ENCODE measurements at places on chromosomes 7 and 10.

GRCh38 chr10:50375051-50375452, 123.7 kb upstream of the ASAH2 start:
- no peak for DNase-seq

DNA sequence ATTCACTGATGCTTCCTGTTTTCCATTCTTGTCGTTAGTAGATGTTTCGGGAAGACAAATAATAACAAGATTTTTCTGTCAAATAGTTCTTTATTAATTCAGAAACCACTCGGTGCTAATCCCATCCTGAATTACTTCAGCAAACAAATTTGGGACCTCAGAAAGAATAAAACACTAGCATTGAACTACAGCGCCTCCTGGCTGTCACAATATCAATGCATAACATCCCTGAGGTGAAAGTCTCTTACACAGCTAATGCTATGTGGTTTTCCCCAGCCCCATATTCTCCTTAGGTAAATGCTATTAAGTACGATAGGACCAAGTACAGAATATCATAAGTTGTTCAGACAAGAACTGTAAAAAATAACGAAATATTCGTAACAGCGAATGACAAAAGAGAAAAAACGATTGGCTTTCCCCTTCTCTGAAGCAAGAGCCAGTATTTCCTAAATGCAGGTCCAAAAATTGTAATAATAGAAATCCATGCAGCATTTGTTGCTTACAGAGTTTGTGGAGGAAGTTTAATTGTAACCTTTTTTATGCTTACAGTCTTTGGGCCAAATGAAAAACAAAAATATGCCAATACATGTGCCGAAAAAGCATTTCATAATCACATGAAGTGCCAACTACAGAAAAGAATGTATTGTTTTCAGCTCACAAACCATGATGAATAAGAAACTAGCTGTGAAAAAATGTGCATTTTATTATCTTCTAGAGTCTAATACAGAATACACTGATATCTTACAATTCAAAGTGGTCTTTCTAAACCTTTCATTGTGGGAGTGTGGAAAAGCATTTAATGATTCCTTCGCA, 47.3 kb downstream of the MYPN start:
- DNase-seq, result peak; percentile 58

DNA sequence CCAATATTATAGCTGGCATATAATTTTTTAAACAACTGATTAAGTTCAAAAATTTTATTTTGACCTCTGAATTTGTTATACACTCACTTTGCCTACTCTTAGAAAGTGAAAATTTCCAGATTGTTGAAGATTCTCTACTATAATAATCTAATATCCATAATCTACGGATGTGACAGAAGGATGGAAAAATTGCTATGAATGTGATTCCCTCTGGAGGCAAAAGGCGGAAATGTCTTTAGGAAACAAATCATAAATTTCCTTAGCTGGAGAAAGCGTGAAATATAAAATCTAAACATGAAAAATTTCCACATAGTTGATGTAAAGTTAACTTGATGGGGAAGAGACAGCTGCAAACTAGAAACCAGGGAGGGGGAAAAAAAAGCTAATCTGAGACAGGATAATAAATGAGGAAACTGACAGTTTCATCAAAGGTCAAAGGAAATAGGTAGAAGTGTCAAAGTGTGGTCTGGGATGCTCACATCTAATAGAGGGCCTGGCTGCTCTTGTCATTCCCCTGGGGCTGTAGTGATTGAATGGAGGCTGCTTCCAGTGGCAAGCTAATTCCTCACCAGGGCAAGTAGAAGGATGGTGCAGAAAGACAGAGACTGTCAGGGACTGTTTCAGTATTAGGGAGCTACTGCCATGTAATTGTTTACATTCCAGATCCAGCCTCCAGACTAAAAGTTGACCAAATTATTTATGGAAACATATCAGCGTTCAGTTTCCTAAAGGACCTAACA, 264.5 kb downstream of the SDHAF3 start:
- no peak for DNase-seq

- no peak for DNase-seq
These were observed 270.1 kb upstream of the FZD1 start for GRCh38 chr7:90994121-90994520.

GRCh38 chr7:25619381-25619780, 391.1 kb upstream of the NPVF start:
- no peak for DNase-seq

GRCh38 chr10:63760034-63760707, 239.0 kb downstream of the REEP3 start:
- DNase-seq, result no peak

DNA sequence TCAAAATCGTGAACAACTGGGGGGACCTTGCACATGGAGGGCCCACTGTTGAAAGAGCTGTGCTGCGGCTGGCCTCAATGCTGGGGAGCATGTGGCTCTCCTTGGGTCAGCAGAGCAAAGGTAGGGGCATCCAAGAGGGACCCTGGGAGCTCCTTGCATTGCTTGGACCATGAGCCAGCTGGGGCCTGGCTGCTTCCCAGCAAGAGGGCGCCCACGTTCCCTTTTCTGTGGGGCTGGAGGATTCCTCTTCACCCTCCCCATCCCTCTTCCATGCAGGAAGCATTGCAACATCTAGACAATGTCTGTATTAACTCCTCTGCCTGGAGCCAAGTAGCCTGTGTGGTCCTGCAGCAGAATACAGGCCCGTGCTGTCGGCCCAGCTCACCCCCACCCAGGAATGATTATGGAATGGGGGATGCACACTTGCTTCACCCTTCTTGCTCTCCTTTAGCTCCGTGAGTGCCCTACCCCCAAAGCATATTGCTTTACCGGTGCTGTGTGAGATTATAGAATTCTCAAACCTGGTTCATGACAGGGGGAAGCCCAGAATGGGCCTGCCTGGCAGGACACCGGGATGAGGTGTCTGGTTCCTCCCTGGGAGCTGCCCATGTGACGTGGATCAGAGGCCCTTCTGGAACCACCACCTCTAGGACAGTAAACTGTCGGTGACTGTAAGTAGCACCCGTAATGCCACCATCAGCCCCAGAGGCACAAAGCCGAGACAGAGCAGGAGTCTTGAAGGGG, 61.9 kb downstream of the SYPL1 start:
- DNase-seq, result no peak

GRCh38 chr7:112283382-112283910, 77.0 kb downstream of the ZNF277 start:
- no peak for DNase-seq

DNA sequence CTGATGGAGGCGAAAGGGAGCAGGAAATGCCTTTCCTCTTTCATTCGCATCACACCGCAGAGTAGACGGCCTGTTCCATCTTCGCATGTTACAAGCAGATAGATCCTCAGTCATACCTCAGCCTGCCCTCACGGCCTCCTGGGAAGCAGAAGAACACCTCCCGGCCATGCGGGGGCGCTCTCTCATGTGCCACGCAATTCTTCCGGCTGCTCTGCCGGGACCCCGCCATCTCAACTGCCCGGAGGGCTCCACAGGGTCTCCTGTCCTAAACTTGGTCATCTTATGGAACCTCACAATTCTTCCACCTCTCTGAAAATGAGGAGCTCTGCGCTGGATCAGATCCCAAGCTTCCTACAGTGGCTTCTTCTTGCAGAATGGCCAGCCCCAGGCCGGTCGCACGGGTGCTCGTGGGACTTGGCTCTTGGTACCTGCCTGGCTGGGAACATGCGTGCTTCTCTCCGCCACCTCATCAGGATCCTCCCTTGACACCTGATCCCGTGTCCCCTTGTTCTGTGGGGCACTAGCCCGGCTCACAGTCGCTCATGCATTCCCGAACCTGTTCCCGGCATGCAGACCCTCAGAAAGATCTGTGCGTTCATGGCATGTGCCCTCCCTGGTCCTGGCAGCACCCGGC, 262.8 kb upstream of the SHH start:
- no peak for DNase-seq

DNA sequence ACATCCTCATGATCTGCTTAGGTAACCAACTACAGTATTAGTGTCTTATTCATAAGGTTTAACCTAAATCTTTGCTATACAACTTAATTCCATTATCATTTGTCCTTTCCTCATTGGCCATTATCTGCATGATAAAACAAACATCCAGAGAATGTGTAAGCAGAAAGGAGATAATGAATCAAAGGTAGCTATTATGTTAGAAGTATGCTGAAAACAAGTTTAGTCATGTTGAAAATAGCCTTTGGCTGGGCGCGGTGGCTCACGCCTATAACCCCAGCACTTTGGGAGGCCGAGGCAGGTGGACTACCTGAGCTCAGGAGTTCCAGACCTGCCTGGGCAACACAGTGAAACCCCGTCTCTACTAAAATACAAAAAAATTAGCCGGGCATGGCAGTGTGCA, 78.2 kb downstream of the NT5C2 start:
- DNase-seq, result no peak

DNA sequence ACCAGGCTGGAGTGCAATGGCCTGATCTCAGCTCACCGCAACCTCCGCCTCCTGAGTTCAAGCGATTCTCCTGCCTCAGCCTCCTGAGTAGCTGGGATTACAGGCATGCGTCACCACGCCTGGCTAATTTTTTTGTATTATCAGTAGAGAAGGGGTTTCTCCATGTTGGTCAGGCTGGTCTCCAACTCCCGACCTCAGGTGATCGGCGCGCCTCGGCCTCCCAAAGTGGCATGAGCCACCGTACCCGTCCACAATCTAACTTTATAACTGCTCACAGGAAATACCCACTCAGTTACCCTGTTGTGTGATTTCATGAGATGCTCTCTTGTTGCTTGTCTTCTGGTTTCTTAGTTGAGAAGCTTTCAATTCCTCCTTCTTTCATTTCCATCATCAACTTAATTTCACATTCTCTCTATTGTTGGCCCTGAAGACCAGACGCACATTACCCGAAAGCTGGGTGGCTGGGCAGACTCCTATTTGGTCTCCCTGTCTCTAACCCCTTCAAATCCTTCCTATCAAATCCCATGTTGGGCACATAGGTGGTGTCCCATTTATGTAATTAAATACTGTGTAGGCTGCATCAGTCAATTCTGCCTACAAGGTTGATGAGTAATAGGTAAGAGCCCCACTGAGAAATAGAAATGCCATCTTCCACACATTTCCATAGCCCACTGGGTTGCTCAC, 1.1 kb upstream of the GSTO2 start:
- no peak for DNase-seq
